ENCODE measurements at places on chromosomes 5 and 9. TPM values are rescaled to one million over a fixed set of nuclear protein-coding genes. Genes with fewer than 3 reads are reported as not detected.

Gene DBH
- not detected for total RNA-seq

Gene RELL2
- 2.0 TPM for total RNA-seq

Gene MAT2B
- 69.4 TPM for total RNA-seq

Gene GABRB2
- not detected for total RNA-seq

Gene PIP5K1B
- total RNA-seq = not detected

Gene KCTD16
- 6.1 TPM for total RNA-seq

Gene PCDHB13
- 2.7 TPM for total RNA-seq

Gene ARL10
- 9.1 TPM for total RNA-seq

Gene SLC34A1
- total RNA-seq = not detected

Gene SHOC1
- total RNA-seq = 0.11 TPM

Gene FOXD4L4
- 0.13 TPM for total RNA-seq

Gene SPINK7
- not detected for total RNA-seq

Gene BRINP1
- total RNA-seq = 8.2 TPM

Gene INVS
- 34.3 TPM for total RNA-seq

Gene LURAP1L
- 11.7 TPM for total RNA-seq

Gene CCDC192
- not detected for total RNA-seq

Gene DENND1A
- 22.5 TPM for total RNA-seq

Gene PRR16
- 26.3 TPM for total RNA-seq

Gene SPAG8
- total RNA-seq = 1.2 TPM

Gene MYORG
- 1.6 TPM for total RNA-seq

Gene MED7
- total RNA-seq = 13.2 TPM

Gene SELENOP
- 229 TPM for total RNA-seq

Gene PCDH12
- total RNA-seq = 2.8 TPM

Gene CDH18
- total RNA-seq = under 0.01 TPM

Gene NMUR2
- not detected for total RNA-seq

Gene LCN2
- not detected for total RNA-seq
